ENCODE measurements at places on chromosomes 11 and 22.

DNA sequence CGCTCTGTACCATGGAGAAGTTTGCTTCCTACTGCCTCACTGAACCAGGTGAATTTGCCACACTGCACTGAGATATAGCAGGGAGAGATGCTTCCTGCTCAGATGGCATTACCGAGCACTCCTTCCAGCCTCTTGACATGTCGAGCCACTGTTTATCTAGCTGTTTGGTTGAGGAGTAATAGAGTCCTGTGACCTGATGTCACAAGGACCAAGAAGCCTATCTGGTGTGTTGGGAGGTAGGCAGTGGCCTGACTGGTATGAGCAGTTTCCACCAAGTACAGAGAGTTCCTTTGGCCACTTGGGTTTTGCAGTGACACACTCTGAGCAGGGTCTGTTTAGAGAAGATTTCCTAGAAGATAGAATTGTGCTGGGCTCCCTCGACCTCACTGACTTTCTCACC lies 5.2 kb downstream of the ACAD8 start:
- no peak for DNase-seq

- DNase-seq = no peak
These were observed 855.6 kb downstream of the KCNA4 start for GRCh38 chr11:29161191-29161590.

GRCh38 chr11:35980686-35981390 lies 37.0 kb downstream of the LDLRAD3 start:
- DNase-seq = no peak

GRCh38 chr22:37277384-37277783 lies 4.9 kb upstream of the CYTH4 start:
- DNase-seq = no peak

- no peak for DNase-seq
These were observed 142.8 kb downstream of the CTTN start for GRCh38 chr11:70541176-70541575.

GRCh38 chr11:123190518-123190917 lies 4.5 kb downstream of the CLMP start:
- no peak for DNase-seq
